Amniotic stem cell (primary cell): ENCODE measurements at places on chromosomes 7 and 10.

DNA sequence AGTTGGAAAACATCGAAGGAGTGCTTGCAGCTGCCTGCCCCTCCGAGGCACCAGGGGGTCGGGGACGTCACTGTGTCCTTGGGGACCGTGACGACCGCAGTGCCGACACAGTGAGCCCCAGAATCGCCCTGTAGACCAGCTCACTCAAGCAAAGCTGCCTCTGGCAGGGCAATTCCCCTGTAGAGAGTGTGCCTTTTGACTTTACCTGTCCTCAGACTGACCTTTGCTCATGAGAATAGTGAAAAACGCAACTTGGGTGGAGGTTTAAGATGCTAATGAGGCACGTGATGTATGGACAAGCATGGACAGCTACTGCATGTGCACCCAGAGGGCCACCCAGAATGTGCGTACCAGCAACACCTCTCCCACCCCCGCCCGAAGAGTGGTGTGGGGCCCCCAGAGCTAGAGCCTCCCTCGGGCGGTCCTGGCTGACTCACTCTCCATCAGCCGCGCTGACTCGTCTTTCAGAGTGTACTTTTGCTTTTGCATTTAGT is 271.9 kb downstream of the ADARB2 start:
- no peak for DNase-seq

GRCh38 chr7:48741545-48741944 is 182.8 kb upstream of the CDC14C start:
- no peak for DNase-seq

DNA sequence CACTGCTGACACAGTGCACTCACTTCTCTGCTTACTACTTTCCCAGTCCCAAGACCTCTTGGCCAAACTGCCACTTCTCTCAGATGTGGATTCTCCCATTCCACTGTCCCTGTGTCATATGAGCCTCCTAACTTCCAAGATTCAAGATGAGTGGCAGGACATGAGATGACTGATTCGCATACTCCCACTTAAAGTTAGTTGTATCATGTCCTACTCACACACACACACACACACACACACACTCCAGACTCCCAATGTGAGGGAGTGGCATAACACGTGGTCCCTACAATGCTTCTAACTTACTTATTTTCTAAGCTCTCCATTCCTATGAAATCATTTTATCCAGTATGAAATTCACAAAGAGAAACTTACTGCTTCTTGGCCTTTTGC is 67.0 kb upstream of the CAV2 start:
- no peak for DNase-seq

- no peak for DNase-seq
Measured at GRCh38 chr7:73329861-73330581, 2.1 kb downstream of the FKBP6 start.

DNA sequence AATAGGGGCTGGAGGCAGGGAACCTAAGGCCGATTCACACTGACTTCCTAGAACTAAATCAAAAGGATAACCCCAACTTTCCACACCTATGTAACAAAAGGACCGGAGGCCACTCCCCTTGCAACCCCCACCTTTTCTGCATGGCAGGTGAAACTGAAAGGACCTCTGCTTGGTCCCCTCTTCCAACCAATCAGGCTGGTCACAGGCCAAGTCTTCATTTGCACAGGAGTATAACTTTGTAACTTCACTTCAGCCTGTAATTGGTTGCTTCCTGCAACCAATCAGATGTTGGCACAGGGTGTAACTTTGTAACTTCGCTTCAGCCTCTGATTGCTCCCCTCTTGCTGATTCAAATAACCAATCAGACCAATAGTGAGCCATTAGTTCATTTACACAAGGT is 190.0 kb downstream of the FAM107B start:
- DNase-seq = no peak
